CD4-positive, CD25-positive, alpha-beta regulatory T cell (primary cell): ENCODE measurements at places on chromosomes 11 and 22. TPM values are rescaled to one million over a fixed set of nuclear protein-coding genes. Genes with fewer than 3 reads are reported as not detected.

DNA sequence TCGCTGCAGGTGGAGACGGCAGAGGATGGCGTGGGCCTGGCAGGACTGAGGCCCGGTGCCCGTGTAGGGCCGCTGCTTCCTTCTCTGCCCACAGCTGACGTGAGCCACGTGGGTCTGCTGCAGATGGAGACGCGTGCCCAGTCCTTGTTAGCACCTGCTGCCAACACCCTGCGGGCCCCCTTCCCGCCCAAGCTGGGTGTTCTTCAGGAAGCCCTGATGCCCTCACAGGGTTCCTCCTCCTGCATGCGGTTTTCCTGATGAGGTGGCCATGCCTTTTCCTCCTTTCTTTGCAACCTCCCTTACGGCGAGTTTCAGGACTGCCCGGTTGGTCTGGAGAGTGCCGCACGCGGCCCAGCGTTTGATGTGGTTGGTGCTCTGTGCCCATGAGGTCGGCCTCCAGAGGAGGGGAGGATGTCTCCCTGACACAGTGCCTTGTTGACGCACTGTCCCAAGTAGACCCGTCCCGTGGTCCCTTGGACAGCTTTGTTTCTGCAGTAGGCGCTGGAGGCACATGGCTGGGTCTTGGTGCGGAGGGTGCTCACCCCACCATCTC, 44.7 kb downstream of the AP2A2 start:
- H3K36me3 ChIP-seq: peaks cover 28% of the 10 kb centered on the region
- H3K4me3 ChIP-seq: no peak overlapping the region
- DNase-seq: peak; percentile 64
- no peaks in the 10 kb centered on the region for H3K27me3 ChIP-seq
- H3K27ac ChIP-seq: no peak overlapping the region

DNA sequence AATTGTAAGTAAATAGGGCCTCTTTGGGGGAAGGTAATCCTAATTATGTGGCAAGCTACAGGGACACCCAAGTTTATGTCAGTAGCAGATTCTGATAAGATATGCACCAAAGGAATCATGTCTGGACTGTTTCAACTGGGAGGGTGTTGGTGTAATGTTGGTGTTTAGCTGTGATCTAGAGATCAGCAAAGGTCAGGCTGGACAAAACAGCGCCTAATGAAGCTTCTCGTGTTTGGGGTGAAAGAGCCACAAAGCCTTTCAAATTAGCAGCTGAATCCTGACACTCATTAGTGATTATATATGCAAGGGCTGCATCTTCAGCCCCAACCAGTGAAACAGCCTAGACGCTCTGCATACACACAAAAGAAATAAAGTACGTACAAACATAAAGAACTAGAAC, 106.3 kb downstream of the MPPED2 start:
- H3K36me3 ChIP-seq: no peaks in the 10 kb centered on the region
- H3K4me3 ChIP-seq: no peak overlapping the region
- H3K4me1 ChIP-seq: no peaks in the 10 kb centered on the region
- H3K27ac ChIP-seq: no peak overlapping the region

DNA sequence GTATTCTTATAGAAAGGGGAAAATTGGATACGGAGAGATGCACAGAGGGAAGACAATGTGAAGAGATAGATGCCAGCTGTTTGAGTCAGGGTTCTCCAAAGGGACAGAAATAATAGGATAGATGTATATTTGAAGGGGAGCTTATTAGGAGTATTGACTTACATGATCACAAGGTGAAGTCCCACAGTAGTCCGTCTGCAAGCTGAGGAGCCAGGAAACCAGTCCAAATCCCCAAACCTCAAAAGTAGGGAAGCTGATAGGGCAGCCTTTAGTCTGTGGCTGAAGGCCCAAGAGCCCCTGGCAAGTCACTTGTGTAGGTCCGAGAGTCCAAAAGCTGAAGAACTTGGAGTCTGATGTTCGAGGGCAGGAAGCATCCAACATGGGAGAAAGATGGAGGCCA, 569.6 kb upstream of the LARGE1 start:
- H3K4me1 ChIP-seq: no peaks in the 10 kb centered on the region
- no peak overlapping the region for H3K27ac ChIP-seq
- no peaks in the 10 kb centered on the region for H3K36me3 ChIP-seq
- no peak overlapping the region for H3K4me3 ChIP-seq
- DNase-seq: no peak

DNA sequence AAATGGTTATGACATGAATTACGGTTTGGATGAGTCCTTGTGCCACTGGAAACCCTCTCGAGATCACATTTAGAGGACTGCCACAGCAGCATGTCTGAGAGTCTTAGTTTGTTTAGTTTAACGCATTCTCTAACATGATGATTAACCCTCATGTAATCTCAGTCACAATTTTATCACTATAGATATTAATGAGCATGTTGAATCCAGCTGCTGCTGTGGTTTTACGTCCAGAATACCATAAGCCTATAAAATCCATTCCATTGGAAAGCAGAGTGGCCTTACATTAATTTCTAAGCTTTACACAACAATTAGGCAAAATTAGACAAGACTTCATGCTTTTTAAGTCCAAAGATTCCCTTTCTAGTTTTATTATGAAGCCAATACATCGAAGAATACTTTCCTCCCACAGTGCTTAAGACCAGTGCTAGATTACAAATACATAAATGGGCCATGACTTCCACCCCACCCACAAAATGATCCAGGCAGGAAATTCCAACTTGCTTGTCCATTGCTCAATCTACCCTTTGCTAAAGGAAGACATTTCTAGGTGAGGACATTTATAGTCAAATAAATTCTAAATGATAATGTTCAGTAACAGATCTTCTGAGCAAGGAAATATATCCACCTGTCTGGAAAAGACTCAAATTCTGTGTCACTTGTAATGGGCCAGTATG, 3.5 kb upstream of the ELMOD1 start:
- DNase-seq: no peak
- peaks cover 54% of the 10 kb centered on the region for H3K27me3 ChIP-seq
- H3K36me3 ChIP-seq: no peaks in the 10 kb centered on the region
- no peak overlapping the region for H3K4me3 ChIP-seq

The SGSM1 gene
- polyA plus RNA-seq: 0.09 TPM

The ADM gene
- polyA plus RNA-seq: not detected

The CD248 gene
- polyA plus RNA-seq: 0.06 TPM
